ENCODE measurements at places on chromosomes 6 and 20.

- DNase-seq: no peak
These were observed 67.9 kb downstream of the STK35 start for GRCh38 chr20:2169456-2170088.

- no peak for DNase-seq
These were observed 29.9 kb downstream of the FBXO5 start for GRCh38 chr6:152952866-152953509.

- DNase-seq: no peak
These were observed 26.0 kb downstream of the TRAM2 start for GRCh38 chr6:52550870-52551269.

DNA sequence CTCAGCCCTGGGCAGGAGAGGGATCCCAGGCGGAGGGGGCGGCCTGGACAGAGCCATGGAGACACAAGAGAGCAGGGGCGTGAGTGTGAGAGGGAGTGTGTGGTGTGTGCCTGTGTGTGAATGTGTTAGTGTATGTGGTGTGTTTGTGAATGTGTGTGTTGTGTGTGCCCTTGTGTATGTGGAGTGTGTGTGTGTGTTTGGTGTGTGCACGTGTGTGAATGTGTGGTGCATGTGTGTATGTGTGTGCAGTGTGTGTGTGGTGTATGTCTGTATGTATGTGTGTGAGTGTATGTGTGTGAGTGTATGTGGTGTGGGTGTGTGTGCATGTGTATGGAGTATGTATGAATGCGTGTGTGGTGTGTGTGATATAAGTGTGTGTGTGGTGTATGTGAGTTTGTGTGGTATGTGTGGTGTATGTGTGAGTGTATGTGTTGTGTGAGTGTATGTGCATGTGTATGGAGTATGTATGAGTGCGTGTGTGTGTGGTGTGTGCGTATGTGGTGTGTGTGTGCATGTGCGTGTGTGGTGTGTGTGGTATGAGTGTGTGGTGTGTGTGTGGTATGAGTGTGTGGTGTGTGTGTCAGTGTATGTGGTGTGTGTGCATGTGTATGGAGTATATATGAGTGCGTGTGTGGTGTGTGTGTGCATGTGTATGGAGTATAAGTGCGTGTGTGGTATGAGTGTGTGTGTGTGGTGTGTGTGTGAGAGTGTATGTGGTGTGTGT, 175.2 kb upstream of the AFDN start:
- no peak for DNase-seq

DNA sequence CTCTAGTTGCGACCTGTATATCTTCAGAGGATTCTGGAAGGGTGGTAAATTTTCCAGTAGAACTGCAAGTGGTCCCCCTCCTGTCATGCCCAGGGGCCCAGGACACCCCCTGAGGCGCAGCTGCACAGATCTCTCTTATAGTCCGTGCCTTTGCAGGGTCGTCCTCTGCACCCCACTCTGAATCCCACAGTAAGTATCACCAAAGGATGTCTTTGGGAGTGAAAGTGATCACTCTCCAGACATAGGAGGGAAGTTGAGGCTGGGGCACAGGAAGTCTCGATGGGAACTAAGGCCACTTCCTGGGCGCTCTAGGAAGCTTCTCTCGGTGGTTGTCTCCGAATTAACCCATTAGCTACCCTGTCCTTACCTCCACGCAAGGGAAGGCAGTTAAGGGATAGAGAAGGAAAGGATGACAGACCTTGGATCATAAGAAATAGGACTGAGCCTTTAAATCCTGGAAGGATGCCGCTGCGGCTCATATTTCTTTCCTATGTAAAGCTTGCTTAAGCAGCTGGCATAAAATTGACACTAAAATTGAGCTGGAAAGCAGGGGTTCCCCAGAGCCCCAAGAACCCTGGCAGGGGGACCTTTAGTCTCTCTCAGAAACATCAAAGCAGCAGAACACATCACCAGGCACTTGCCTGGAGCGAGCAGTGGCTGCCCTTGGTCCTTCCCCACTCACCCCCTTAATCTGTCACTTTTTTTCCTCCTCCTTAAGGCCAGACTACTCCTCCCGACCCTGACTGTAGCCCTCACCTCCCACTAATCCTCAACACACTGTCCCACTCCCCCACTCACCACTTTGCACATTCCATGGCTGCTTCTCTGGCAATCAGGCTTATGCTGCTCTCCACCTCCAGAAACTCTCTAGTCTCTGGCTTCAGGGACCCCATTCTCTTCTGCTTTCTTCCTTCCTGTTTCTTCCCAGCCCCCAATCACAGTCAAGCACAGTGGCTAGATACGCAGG, at the start of gene ZKSCAN4:
ZKSCAN4 (minus strand) TSS at position 261 of the 967 bp plus-strand sequence. CDS start 289 bp downstream, outside the sequence.
- DNase-seq: peak; percentile 64

GRCh38 chr6:108630050-108630714, 69.5 kb downstream of the FOXO3 start:
- DNase-seq: no peak

DNA sequence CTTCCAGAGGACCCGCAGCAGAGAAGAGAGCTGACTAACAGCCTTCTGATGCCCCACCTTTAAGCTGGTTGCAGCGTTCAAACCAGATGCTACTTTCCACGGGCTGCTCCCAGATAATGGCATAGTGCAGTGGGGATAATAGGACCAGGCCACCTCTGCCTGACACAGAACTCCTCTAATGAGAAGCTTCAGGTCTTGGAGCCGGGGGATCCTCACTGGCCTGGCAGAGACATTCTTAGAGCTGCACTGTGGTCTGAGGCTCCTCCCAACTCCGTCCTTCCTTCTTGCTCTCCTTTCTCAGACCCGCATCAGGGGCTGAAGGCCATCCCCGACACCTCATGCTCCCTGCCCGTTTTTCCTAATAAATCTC, 206.6 kb upstream of the MARCKS start:
- no peak for DNase-seq

DNA sequence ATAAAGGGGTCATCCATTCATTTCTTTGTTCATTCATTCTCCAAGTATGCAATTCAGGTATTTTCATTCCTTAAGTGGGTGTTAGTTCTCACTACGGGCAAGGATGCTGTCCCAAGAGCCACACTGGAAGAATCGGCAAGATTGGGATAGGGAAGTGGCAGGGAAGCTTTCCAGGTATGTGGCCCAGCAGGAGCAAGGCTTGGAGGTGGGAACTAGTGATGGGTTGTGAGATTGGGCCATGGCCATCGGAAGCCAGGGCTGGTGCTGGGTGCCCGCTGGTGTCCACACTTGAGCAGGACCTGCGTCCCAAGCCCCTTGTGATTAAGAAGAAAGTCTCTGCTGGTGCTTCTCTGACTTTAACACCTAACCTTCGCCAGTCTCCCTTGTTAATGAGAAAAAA, 15.1 kb downstream of the VSTM2L start:
- no peak for DNase-seq

GRCh38 chr20:57350081-57350710, 859 bp upstream of the RAE1 start:
- DNase-seq: no peak

DNA sequence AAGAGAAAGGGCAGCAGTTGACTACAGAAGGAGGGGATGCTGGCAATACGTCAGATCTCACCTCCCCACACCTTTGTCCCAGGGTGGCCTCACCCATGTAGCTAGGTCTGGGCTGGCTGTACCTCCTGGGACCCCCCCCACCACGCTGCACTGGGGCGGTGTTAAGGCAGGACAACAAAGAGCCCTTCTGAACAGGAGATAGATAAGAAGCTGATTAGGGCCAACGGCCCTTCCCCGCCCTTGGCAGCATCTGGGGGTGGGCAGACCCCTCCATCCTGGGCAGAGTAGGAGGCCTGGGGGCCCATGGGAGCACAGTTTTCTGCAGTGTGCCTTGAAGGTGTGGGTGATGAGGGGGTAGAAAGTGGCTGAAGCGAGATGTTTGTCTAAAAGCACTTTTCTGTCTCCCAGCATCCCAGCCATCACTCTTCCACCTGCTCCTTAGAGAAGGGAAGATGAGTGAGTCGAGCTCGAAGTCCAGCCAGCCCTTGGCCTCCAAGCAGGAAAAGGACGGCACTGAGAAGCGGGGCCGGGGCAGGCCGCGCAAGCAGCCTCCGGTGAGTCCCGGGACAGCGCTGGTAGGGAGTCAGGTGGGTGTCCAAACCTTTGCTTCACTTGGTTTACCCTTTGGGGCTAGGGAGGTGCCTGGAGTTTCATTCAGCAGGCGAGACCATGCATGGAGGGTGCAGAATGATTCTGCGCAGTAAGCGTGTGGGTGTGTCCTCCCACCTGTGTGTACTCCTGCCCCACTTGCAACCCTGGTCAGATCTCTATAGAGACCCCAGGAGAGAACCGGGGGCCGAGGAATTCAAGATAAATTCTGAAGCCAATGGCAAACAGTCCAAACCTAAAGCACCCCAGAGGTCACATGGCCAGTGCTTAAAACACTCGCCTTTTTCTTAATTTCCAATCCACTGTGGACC, 3.9 kb downstream of the HMGA1 start:
- DNase-seq: no peak

- peak; percentile 35 for DNase-seq
These were observed 21.4 kb upstream of the PREP start for GRCh38 chr6:105424175-105424783.

DNA sequence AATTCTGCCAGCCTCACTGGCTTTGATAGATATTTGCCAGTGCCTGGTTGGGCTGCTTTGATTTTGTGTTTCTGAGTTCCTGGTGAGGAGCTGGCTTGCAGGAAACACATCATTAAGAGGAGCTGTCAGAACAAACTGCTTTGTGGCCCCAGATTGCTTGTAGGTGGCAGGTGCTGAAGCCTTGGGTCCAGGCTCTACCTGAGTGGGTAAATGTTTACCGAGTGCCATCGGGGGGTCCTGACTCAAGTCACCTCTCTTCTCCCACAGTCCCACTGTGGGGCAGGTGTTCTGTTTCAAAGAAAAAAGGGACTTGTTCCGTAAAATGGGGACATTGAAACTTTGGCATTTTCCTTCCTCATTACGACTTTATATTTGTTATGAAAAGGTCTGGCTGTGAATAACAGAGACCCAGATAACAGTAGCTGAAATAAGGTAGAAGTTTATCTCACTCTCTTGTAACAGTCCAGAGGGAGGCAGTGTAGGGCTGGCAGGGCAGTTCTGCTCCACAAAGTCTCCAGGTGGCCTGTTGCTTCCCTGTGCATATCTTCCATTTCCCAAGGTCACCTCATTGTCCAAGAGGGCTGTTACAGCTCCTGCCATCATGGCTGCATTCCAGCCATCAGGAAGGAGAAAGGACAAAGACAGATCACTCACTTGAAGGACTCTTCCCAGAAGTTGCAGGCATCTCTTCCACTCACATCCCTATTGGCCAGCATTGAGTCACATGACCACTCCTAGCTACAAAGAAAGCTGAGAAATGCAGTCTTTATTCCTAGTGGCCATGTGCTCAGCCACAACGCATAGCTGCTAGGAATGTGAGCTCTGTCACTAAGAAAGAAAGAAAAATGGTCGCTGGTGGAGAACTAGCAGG, 149.9 kb upstream of the KCNG1 start:
- no peak for DNase-seq

DNA sequence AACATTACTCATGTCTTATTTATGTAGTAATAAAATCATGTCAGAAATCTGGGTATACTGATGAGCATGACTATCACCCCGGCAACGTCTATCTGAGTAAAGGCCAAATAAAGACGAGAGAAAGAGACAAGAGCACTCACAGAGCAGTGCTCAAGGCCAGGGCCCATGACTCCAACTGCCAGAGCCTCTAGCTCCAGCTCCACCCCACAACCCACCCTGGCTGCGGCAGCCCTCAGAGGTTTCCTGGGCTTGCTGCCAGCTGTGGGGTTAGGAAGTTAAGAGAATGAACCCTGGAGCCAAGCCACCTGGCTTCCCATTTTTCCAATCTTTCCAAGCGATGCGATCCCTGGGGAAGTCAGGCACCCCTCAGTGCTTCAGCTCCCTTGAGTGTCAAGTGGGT, 92.0 kb upstream of the PAX1 start:
- DNase-seq: no peak

DNA sequence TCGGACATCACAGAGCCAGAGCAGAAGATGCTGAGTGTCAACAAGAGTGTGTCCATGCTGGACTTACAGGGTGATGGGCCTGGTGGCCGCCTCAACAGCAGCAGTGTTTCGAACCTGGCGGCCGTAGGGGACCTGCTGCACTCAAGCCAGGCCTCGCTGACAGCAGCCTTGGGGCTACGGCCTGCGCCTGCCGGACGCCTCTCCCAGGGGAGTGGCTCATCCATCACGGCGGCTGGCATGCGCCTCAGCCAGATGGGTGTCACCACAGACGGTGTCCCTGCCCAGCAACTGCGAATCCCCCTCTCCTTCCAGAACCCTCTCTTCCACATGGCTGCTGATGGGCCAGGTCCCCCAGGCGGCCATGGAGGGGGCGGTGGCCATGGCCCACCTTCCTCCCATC, 11.4 kb upstream of the ZBTB9 start:
- no peak for DNase-seq

- no peak for DNase-seq
These were observed 87.4 kb upstream of the TMEM181 start for GRCh38 chr6:158472447-158472846.

DNA sequence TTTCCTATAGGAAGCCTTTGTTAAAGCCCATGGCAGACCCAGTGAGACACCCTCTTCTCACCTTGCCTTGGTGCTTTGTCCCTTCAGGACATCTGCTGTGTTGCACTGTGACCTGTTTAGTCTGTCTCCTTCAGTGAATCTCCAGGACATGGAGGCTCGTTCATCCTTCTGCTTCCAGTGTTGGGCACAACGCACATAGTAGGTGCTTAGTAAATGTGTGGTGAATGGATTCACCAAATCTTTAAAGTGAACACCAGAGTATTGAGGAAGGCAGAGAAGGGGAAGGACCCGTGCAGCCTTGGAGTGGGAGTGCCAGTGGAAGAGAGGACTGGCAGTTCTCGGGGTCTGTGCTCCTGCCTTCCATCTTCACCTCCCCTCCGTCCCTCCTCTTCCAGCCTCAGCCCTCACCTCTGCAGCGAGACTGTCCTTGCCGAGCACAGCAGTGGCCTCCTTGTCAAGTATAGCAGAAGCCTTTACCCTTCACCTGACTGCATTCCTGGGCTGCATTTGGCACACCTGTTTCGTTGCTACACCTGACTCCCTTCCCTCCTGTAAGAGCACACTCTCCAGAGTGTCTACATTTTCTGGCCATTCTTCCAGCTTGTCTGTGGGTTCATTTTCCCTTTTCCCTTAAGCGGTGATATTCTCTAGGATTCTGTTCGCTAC, 49.2 kb downstream of the ARID1B start:
- no peak for DNase-seq

GRCh38 chr6:69933239-69933638, 66.9 kb downstream of the COL19A1 start:
- no peak for DNase-seq

DNA sequence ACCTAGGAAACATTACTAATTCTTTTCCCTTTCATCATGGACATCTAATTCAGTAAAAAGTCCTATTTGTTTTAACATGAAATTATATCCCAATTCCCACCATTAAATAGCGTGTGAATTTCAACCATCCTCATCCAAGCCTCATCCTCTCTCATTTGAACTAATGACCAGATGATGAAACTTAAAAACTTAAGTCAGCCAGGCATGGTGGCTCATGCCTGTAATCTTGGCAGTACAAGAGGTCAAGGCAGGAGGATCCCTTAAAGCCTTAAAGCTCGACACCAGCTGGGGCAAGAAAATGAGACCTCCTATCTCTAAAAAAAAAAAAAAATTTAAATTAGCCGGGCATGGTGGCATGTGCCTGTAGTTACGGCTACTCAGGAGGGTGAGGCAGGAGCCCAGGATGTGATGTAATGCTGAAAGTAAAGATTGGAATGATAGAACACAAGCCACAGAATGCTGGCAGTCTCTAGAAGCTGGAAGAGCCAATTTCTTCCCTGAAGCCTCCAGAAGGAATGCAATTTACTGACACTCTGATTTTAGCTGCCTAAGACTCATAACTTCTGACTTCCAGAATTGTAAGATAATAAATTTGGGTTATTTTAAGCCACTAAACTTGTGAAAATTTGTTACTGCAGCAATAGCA, 27.1 kb upstream of the HAO1 start:
- DNase-seq: no peak

Data from stimulated activated CD8-positive, alpha-beta memory T cell treated with anti-CD3 and anti-CD28 coated beads, Interleukin-4, amount 100 ng/mL, for 1 hour (primary cell).